Activated CD4-positive, alpha-beta T cell treated with anti-CD3 and anti-CD28 coated beads for 36 hours (primary cell): ENCODE measurements at places on chromosomes 3 and 15.

DNA sequence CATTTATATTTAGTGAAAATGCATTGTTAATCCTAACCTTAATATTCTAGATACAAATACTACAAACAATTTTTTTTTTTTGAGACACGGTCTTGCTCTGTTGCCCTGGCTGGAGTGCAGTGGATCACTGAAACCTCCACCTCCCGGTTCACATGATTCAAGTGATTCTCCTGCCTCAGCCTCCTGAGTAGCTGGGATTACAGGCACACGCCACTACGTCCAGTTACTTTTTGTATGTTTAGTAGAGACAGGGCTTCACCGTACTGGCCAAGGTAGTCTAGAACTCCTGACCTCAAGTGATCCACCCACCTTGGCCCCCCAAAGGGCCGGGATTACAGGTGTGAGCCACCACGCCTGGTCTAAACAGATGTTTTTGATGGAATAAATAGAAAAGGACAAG, 361.5 kb upstream of the NECTIN3 start:
- no peak for DNase-seq

DNA sequence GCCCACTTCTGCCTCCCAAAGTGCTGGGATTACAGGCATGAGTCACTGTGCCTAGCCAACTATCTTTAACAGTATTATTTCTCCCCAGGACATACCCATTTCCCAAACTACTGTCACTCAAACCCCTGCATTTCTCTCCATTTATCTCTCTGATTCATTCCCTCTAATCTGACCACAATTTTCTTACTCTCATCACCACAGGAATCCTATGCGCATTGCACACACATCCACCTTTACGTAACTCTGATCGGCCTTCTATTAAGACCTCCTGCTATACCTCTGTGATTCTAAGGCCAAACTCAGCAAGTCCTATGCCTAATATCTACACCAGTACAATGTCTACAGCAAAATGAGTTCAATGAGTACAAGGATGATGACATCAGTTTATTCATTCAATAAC, 235.0 kb downstream of the ULK4 start:
- DNase-seq, result no peak

DNA sequence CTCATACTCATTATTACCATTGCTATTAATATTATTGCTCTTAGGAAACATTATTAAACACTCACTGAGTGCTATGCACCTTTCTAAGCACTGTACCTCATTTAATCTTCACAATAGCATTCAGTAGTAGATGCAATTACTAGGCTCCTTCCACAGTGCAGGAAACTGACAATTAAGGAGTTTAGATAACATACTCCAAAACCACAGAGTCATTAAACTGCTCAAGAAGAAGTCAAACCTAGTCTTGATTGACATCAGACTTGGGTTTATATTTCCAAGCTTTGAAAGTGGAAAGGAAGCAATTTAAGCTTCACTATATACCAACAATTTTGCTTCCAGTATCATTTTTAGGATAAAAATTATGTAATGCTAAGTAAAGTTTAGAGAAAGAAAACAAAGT, 490.1 kb upstream of the ARRDC4 start:
- DNase-seq, result no peak

GRCh38 chr3:147701195-147701594, 292.0 kb downstream of the ZIC1 start:
- DNase-seq, result no peak

- no peak for DNase-seq
These were observed 232.0 kb upstream of the STT3B start for GRCh38 chr3:31300456-31301443.
